ENCODE measurements at places on chromosomes 7 and 10.

DNA sequence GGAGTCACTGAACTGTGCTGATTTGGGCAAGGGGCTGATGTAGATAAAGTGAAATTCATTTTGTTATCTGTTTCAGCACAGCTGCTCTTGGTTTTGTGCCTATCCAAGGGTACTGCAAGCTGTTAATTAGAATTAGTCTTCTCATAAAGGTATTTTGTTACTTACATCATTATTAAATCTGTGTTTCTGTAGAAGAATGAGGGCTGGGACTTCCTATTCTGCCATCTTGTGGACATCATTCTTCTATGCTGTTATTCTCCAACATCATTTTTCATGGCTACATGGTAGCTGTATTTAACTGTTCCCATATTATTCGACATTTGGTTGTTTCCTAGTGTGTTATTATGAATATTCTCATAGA, 76.2 kb upstream of the CCDC71L start:
- DNase-seq, result no peak

GRCh38 chr7:14836006-14836405, 66.5 kb downstream of the DGKB start:
- no peak for DNase-seq

GRCh38 chr10:100353770-100354485, 6.9 kb downstream of the SCD start:
- no peak for DNase-seq

GRCh38 chr7:148987751-148988512, 40.4 kb downstream of the PDIA4 start:
- DNase-seq, result no peak

GRCh38 chr10:64379898-64380297, 858.7 kb downstream of the REEP3 start:
- DNase-seq, result no peak

GRCh38 chr7:22653951-22654350, 73.0 kb upstream of the IL6 start:
- no peak for DNase-seq

DNA sequence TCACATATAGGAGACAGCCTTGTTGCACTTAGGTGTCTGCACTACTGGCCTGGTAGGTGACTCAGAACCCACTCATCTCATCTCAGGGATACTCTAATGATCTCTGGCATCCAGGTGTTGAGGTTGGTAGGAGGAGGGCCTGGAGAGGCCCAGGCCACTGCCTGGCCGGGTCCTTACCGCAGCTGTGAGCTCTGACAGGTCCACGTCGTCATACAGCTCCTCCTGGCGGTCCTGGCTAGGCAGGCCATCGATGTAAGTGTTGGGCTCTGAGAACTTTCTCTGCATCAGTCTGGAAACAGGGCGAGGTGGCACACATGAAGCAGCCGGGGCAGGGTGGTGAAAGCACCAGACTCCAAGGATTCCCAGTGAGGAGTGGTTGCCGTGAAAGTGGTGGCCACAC, 62.1 kb downstream of the VWA2 start:
- no peak for DNase-seq
